Panc1 (cell line): ENCODE measurements at places on chromosomes 6 and 20.
A peak's percentile ranks its signal among the peaks of the same experiment; 100 is the strongest.

- no peak for DNase-seq
Observed at GRCh38 chr6:54718541-54719023, 128.0 kb upstream of the FAM83B start.

- DNase-seq, result no peak
Observed at GRCh38 chr6:37225350-37226169, 32.0 kb upstream of the TBC1D22B start.

DNA sequence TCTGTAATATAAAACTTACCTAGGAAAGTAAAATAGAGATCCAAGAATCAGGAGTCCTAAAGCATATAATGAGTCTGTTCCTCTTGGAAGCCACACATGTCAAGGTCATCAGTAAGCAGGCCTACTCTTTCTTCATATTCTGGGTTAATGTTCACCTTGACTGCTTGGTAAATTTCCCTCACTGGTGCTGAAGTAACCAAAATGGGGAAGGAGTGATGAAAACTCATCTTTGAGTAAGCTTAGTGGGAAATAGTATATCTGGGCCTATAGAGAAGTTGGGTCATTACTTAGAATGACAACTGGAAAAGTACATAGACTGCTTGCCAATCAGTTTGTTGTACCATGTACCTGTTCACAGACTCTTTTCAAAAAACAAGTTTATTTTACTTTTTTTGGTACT is 6.6 kb downstream of the TSPYL4 start:
- DNase-seq, result no peak

DNA sequence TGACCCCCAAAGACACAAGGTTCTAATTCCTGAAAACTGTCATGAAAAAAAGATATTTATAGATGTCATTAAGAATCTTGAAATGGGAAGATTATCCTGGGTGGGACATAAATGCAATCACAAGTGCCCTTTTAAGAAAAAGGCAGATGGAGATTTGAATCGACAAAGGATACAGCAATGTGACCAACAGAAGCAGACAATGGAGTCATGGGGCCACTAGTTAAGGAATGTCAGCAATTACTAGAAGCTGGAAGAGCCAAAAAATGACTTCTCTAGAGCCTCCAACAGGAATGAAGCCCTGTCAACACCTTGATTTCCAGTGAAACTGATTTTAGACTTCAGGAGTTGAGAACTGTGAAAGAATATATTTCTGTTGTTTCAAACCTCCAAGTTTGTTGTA is 448.5 kb downstream of the MEI4 start:
- no peak for DNase-seq

DNA sequence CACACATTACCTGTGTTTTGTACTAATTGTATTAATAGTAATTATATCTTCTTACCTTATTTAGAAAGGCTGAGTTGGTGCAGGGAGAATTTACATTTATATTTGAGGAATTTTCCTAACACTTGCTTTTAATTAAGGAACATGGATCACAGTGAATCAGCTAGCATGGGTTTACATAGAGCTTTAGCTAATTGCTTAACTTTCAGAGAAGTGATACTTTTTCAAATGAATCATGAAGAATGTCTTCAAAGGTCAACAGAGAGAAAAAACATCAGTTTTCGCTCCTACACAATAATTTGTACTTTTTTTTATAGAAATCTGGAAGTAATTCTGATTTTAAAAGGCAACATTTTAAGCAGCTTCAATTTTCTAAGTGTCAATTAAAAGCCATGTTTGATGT is 195.0 kb upstream of the HEY2 start:
- DNase-seq, result no peak

- peak; percentile 85 for DNase-seq
Observed at GRCh38 chr6:10886691-10887502, at the start of gene SYCP2L. Gene SYCP2L (plus strand): TSS chr6:10887052. CDS start chr6:10887127, 75 bp downstream.

- DNase-seq, result no peak
Observed at GRCh38 chr6:3825851-3826581, 23.2 kb upstream of the FAM50B start.

GRCh38 chr6:137543114-137543513 is 48.9 kb upstream of the OLIG3 start:
- DNase-seq, result no peak

DNA sequence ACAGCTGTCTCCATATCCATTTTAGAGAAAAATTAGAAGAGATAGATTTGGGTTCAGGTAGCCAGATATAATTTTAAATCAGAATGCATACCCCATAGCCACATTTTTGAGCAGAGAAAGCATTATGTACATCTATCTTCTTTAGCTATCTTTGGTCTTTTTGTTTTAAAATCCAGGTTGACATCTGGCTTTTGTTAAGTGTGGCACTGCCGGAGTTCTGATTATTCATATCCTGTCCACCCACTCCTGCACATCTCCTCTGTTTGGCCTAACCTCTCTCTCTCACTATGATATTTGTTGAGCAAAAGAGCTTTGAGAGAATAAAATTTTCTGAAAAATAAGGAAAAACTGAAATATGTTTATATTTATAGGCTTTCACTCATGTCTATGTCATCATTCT is 189.7 kb downstream of the PACRG start:
- DNase-seq, result no peak

DNA sequence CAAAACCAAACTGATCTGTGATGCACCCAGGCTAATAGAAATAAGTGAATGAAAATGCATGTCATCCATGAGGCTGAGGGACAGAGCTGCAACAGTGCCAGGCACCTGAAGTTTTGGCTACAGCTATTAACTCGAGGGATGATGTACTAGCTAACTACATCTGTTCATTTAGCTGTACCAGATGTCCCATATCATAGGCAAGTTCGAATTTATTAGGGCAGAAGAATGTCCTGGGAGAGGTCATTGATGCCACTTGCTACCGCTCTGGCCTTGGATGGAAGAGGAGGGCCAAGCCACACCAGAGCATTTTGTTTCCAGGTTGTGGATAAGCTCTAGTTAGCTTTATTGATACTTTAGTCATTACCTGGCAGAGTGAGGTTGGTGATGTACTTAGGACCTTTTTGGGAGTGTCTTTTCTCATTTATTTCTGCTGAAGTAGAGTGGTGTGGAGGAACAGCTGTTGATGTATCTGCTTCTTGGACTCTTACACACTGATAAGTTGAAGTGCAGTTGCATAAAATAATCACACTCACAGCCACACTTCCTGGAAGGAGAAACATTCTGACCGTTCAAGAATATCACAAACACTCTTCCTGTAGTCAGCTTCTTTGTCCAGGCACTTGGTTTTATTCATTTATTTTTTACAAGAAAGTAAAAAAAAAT is 8.2 kb downstream of the ZFAND3 start:
- no peak for DNase-seq

GRCh38 chr6:25387911-25388310 is 108.7 kb downstream of the CARMIL1 start:
- no peak for DNase-seq

GRCh38 chr20:34791289-34792020 is 34.0 kb downstream of the NCOA6 start:
- no peak for DNase-seq

- DNase-seq, result no peak
Observed at GRCh38 chr20:58149437-58150091, 78.9 kb downstream of the ANKRD60 start.

DNA sequence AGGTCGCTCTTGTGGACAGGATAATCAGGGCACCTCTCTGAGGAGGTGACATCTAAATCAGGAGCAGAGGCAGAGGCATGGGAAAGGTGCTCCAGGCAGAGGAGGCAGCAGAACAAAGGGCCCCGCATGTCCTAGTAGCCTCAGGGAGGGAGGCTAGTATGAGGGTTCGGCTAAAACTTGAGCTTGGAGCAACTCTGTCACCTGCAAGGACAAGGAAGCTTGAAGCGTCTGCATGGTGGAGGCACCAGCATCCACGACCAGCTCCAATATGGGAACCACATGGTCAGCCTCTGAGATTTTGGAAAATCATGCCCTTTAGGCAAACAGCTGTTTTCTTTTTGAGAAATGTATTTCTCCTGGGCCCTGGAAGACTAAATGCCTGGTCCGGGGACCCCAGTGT is 13.0 kb upstream of the MPC1 start:
- no peak for DNase-seq

DNA sequence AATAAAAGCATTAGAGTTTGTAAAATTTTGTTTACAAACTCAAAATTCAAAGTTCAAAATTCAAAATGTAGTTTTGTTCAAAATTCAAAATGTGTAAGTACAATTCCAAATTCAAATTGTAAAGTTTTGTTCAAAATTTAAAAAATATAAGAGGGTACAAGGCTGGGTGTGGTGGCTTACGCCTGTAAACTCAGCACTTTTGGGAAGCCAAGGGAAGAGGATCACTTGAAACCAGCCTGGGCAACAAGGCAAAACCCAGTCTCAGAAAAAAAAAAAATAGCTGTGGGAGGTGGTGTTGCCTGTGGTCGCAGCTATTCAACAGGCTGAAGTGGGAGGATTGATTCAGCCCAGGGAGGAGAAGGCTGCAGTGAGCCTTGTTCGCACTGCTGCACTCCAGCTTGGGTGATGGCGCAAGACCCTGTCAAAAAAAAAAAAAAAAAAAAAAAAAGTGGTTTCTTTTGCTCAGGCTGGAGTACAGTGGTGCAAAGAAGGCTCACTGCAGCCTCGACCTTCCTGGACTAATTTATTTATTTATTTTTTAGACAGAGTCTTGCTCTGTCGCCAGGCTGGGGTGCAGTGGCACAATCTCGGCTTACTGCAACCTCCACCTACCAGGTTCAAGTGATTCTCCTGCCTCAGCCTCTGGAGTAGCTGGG is 5.4 kb upstream of the ZBTB12 start:
- no peak for DNase-seq

GRCh38 chr20:37520419-37520955 is 563 bp upstream of the NNAT start:
- DNase-seq, result no peak

GRCh38 chr20:32522526-32522775 is 62.7 kb downstream of the NOL4L start:
- DNase-seq, result no peak

DNA sequence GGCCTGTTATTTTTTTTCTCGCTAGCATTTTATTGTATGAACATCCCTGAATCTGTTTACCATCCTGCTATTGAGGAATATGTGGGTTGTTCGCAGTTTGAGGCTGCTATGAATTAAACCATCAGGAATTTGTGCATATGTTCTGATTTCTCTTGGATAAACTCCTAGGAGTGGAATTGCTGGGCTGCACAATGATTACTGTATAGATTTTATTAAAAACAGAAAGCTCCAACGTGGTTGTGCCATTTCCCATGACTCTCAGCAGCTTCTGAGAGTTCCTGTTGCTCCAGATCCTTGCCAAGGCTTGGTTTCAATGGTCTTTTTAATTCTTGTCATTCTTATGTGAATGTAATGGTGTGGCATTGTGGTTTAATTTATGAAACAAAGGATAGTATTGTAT is 75.1 kb downstream of the EDN3 start:
- no peak for DNase-seq

- DNase-seq, result no peak
Observed at GRCh38 chr6:35168461-35168861, 27.3 kb upstream of the TCP11 start.

DNA sequence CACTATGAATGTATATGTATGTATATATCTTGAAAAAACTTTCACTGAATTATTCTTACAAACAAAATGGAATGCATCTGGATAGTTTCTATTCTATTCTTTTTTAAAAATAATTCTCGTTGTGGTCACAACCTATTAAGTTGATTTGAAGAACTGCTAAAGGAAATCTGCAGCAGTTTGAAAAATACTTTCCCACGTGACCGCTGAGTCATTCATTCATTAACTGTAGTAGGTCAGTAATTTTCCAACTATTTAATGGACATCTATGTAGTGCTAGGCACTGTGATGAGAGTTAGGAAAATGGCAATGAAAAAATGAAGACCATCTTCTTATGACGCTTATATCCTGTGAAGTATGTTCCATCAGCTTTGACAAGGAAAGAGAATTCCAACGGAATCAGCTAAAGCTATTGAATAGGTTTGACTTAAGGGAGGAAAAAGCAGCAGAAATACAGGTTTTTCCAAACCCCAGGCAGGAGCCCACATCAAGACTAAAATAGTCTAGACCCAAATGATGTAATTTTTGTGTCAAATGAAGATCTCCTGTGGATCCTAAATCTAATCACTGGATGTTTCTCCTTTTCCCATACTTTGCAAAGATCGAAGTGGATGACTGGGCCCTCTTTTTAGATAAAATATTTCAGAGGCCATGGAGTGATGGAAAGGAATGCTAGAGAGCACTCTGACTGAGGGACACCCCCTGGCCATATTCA is 4.1 kb upstream of the EFHC1 start:
- no peak for DNase-seq

- DNase-seq, result no peak
Observed at GRCh38 chr6:82711971-82712370, 348.4 kb downstream of the TPBG start.
